ENCODE measurements at places on chromosomes 1 and 21.

DNA sequence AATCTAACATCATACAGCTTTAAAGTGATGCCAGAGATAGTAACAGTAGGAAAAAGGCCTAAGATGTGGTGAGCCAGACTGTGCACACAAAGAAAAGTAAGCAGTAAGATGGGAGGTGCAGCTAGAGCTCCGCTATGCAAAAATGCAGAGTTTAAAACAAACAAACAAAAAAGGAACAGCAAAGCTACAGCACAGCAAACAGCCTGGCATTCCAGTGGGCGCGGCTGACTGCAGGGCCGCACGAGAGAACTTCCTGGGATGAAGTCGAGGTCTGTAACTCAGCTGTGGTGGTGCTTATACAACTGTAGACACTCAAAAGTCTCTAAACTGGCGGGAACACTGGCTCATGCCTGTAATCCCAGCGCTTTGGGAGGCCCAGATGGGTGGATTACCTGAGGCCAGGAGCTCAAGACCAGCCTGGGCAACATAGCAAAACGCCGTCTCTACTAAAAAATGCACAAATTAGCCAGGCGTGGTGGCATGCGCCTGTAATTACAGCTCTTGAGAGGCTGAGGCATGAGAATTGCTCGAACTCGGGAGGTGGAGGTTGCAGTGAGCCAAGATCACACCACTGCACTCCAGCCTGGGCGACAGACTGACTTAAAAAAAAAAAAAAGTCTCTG is 30.1 kb downstream of the PRDM15 start:
- DNase-seq: no peak

DNA sequence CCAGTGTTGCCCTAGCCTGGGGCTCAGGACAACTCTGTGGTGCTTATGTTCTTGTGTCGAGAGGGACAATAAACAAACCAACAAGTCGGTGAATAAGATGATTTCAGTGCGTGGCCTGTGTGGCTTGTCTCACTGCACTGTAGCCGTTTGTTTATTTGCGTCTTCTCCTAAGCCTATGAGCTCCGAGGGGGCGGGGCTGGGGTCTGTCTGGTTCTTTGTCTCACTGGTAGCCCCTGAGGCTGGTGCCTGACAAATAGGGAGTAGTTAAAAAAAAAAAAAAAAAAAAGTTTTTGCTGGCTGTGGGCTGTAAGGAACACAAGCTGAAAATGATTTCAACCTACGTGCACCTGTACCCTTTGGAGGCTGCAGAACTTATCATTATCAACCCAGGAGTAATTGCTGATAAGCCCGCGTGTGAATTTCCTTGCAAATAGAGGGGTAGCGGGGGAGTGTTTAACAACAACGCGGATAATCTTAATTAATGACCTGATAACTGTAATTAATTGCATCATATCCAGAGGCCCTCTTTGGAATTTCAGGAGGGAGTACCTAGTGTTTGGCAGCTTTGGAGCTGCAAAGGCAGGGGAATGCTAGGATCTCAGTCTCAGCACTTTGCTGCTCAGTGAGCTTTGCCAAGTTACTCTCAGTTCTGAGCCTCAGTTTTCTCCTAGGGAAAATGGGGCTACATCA is 925 bp upstream of the ARHGEF10L start:
- no peak for DNase-seq

- no peak for DNase-seq
Measured at GRCh38 chr1:112904071-112904830, 51.7 kb downstream of the SLC16A1 start.

GRCh38 chr1:51715369-51715768 is 98.5 kb downstream of the OSBPL9 start:
- DNase-seq: no peak

DNA sequence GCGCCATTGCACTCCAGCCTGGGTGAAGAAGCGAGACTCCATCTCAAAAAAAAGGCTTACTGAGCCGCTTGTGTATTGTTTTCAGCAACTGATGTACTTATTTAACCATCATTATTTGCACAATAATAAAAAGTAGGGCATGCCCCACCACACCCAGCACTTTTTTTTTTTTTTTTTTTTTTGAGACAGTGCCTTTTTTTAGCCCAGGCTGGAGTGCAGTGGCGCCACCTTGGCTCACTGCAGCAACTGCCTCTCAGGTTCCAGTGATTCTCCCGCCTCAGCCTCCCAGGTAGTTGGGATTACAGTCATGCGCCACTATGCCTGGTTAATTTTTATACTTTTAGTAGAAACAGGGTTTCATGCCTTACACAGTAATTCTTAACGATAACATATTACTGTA is 12.2 kb upstream of the TRNAU1AP start:
- DNase-seq: no peak

- no peak for DNase-seq
Measured at GRCh38 chr1:117396074-117396473, 28.8 kb downstream of the MAN1A2 start.

- no peak for DNase-seq
Measured at GRCh38 chr1:162889989-162890388, 29.0 kb upstream of the CCDC190 start.

GRCh38 chr1:208048904-208049303 is 138.0 kb upstream of the CD34 start:
- DNase-seq: no peak

DNA sequence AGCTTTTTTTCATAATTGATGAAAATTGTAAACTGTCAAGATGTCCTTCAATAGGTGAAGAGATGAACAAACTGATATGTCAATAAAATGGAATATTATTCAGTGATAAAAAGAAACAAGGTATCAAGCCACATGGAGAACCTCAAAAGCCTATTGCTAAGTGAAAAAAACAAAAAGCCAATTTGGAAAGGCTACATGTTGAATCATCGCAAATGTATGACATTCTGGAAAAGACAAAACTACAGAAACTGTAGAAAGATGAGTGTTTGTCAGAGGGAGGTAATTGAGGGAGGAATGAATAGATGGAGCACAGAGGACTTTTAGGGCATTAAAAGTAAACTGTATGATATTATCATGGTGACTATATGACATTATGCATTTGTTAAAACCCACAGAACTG is 34.5 kb upstream of the USP25 start:
- no peak for DNase-seq

DNA sequence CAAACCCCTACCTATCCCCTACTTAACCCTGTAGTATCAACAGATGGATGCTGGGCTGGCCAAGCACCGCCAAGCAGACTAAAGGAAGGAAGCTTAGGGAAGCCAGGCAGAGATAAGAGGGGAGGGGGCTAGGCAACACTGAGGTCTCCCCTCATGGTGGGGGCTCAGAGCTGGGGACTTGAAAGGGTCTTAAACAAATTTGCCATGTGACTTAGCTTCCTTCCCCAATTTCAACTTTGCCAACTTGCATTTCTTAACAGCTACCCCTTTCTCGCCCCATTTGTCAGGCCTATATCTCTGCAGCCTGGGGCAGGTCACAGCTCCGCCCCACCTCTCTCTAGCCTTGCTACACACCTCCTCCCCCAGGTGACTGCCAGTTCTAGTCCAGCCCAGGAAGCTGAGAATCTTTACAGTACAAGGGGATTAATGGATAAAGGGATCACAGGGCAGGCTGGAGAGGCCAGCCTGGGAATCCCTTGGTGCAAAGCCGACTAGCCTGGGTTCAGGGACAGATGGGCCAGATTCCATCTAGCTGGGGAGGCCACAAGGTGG is 3.4 kb downstream of the KIF21B start:
- DNase-seq: no peak
